ENCODE measurements at places on chromosomes 13 and 19.
A peak's percentile ranks its signal among the peaks of the same experiment; 100 is the strongest.

GRCh38 chr13:39910833-39911232 lies 255.4 kb downstream of the COG6 start:
- DNase-seq = no peak

- DNase-seq = no peak
Measured at GRCh38 chr19:1970003-1970805, 29.2 kb downstream of the CSNK1G2 start.

DNA sequence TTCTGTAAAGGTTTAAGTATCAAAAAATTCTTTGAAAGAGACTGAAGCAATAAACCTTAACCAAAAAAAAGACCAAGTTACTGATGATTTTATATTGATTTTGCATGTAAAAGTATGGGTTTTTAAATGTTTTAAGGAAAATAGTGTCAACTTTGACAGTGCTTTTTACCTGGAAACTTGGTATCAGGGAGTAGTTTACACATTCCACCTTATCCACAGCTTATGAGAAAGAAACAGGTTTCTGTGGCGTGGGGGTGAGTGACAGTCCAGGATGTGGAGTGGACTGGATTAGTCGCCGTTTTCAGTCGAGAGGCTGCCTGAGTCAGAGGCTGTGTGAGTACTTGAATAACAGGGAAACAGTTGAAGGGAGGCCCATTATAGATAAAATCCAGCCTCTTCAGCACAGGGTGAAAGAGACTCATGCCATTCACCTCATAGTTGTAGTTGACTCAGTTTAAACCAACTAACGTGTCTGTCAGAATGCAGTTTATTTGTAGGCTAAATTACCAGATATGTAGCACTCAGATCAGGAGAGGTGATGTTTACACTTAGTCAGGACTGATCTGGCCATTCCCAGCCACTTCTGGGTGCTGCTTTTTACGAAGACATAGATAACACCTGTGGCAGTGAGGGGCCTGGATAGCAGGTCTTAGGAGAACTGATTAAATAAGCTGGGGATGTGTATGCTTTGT lies 595 bp upstream of the GPR183 start:
- peak; percentile 50 for DNase-seq

DNA sequence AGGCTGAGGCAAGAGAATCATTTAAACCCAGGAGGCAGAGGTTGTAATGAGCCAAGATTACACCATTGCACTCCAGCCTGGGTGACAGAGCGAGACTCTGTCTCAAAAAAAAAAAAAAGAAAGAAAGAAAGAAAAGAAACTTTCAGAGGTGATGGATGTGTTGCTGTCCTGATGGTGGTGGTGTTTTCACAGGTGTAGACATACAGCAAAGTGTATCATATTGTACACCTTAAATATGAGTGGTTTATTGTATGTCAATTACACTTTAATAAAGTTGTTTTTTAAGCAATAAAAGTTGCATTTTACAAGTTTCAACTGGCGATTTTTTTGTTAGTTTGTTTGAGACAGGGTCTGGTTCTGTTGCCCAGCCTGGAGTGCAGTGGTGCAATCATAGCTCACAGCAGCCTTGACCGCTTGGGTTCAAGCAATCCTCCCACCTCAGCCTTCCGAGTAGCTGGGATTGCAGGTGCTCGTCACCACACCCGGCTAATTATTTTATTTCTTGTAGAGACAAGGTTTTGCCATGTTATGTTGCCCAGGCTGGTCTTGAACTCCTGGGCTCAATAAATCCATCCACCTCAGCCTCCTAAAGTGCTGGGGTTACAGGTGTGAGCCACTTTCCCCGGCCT lies 13.5 kb upstream of the INSR start:
- DNase-seq = no peak

GRCh38 chr19:33804021-33804799 lies 7.5 kb downstream of the KCTD15 start:
- DNase-seq = no peak

DNA sequence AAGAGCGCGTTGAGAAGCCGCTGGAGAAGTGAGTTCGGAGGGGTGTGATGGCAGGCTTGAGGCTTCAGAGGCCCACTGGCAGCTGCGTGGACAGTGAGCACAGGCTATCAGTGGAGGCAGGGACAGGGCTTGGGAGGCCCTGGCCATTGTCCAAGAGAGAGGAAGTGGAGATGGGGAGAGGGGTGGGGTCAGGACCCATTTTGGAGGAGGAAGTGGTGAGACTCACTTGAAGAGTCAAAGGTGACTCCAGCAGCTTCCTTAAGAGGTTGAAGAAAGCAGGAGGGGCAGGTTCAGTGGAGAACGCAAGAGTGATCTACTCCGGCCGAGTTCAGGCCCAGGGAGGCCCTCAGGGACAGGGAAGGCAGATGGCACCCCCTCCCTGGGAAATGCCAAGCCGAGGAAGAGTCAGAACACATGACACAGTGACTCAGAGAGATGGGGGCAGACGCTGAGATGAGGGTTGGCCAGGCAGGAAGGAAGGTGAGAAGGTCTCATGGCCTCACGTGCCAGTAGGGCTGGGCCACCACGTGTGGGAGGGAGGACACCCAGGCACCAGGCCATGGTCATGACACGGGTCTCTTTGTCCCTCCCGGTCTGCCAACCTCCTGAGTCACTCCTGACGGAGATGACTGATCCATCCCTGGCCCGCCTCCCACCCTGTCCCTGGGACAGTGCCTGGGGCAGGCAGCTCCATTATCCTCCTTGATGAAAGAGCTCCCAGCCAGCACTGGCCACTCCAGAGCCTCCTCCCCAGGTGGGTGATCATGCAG lies 10.1 kb upstream of the CD22 start:
- no peak for DNase-seq

- no peak for DNase-seq
Measured at GRCh38 chr13:98507282-98507797, 69.6 kb downstream of the STK24 start.

DNA sequence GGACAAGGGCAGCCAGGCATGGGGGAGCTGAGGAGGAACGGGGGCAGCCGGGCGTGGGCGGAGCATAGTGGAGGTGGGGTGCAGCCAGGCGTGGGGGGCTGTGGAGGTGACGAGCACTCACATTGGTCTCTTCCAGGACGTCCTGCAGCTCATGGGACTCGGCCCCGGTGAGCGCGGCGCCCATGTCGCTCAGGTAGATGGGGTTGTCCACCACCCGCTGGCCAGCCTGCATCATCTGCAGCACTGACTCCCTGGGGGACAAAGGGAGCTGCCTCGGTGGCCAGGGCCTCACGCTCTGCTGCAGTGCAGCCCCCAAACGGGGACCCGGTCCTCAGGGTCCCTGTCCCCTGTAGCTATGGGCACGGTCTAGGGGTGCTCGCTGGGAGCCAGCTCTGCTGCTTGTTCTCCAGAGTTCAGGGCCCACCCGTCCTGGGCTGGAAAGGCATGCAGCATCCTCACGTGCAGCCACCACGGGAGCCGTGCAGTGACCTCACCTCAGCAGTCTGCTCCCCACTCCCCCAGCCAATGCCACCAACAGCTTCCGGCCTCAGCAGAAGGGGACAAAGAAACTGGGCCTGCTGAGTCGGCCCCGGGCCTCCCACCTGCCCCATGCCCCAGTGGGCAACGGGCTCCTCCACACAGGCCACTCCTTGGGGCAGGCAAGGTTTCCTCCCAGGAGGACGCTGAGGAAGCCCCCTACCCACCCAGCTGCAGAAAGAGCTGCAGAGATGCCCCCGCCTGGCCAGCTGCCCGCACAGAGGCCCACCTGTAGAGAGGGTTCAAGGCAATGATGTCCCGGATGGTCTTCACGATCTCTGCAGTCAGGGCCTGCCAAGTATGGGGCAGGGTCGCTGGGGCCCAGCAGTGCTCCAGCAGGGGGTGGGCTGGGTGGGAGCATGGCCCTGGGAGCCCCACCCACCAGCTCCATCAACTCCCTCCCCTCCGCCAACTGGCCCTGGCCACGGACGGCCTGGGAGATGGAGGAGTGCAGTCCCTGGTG lies 12.1 kb downstream of the LONP1 start:
- no peak for DNase-seq

- no peak for DNase-seq
Measured at GRCh38 chr13:93355094-93355493, 128.5 kb downstream of the GPC6 start.

- no peak for DNase-seq
Measured at GRCh38 chr13:34695063-34695462, 247.0 kb upstream of the NBEA start.

DNA sequence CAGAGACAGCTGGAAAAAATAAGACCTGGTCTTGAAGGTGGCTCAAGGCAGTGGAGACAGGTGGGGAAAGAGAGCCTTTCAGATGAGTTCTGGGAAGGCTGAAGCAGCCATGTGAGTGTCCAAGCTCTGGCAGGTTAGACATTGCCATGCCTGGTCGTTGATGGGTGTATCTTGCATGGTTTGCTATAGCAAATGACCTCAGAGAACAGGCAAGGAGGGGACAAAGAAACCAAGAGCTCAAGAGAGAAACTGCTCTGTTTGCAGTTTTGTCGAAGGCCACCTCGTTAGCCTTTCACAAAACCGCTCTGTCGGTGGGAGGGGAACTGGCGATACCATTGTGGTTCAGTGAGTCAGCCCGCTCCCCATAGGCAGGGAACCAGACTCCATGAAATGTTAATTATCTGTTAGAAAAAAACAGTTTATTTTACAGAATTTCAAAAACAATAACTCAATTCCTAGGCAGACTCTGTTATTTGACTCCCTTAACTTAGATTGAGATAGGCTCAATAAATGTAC lies 82.8 kb upstream of the ARGLU1 start:
- no peak for DNase-seq

- DNase-seq = no peak
Measured at GRCh38 chr19:16988661-16989060, 37.9 kb downstream of the CPAMD8 start.

DNA sequence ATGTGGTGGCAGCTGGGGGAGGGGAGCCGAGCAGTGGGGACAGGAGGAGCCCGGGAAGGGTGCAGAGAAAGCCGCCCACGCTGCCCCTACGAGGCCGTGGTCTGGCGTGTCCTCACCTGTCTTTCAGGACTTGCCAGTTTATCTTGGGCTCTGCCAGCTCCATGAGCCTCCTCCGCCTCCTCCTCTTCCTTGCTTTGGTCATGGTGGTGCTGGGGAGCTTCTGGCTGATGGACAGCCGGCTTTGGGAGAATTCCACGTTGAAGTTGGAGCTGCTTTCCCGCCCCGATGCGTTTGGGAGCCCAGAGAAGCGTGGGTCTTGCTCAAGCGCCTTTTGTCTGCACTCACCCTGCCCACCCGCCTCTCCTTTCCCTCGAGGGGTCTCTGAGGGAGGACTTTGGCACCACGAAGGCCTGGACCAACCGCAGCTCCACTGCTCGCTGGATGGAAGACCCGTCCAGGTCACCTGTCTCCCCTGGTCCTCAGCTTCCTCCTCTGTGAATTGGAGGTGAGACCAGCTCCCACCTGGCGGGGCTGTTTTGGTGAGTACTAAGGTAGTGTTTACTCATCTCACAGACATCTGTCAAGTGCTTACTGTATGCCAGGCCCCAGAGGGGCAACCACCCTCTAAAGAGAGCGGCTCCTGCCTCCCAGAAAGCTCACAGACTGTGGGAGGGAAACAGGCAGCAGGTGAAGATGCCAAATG lies 29.7 kb upstream of the MIER2 start:
- DNase-seq = no peak

DNA sequence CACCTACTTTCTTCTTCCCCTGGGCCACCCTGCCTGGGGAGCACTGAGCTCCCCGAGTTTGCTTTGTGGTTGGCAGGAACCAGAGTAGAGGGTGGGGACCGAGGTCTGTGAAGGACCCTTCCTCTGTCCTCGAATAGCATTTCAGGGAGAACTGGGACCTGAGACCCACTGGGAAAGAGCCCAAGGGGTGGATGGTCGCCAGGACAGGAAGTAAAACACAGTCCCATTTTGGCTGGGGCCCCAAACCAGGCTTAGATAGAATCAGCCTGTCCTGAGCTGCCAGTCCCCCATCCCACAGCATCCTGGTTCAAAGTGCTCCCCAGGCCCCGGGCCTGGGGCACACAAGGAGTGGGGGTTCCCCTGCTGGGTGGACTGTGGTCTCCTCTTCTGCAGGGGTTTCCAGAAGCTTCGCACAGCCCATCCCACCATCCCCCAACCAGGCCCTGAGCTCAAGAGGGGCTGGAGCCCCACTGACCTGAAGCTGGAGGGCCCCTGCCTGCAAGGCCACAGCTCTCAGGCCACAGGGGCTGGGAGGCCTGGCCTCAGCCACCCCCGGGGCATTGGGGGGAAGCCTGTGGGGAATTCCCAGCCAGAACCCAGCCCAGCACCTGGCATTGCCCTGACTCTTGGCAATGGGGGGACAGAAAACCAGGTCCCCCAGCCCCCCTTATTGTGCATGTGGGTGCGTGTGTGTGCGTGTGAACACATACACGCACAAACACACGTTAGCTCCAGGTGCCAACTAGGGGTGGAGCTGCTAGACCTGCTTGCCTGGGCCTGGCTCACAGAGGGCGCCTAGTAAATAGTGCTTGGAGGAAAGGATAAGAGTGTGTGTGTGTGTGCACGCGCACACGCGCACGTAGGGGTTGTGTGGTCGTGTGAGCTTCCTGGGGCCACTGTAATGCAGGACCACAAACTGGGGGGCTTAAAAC lies 995 bp upstream of the MKNK2 start:
- DNase-seq = no peak

GRCh38 chr13:48457578-48458242 lies 44.8 kb upstream of the LPAR6 start:
- no peak for DNase-seq

DNA sequence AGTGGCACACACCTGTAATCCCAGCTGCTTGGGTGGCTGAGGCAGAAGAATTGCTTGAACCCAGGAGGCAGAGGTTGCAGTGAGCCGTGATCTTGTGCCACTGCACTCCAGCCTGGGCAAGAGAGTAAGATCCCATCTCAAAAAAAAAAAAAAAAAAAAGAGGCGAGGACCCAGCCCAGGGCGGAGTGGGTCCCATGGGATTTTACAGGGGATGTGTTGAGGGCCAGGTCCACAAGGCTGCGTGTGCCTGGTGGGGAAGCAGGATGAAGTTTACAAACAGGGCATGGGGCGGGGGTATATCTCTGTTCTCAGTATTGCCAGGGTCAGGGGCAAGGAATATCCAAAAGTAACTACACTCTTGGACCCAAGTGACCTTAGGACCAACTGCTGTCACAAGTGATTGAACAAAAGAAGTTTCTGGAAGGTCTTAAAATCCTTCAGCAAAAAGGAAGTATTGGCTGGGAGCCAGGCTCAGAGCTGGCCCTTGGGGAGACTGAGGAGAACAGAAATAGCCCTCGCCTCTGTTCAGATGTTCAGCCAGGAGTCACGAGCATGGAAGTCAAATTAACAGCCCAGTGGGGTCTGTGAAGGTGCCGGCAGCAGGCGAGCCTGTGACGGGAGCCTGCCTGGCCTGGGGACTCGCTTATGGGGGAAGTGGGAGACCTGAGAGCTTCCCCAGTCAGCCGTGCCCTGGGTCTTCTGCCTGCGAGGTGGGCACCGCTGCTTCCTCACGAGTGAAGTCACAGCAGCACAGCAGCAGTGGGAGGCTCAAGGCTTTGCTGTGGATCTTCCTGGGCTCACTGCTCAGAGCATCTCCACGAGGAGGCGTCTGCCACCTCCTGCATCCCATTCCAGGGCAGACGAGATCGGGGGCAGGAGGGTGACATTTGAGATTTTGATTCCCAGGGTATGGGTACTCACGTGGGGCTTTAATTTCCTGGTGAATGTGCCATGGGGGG lies 6.4 kb downstream of the MYO9B start:
- DNase-seq = no peak

DNA sequence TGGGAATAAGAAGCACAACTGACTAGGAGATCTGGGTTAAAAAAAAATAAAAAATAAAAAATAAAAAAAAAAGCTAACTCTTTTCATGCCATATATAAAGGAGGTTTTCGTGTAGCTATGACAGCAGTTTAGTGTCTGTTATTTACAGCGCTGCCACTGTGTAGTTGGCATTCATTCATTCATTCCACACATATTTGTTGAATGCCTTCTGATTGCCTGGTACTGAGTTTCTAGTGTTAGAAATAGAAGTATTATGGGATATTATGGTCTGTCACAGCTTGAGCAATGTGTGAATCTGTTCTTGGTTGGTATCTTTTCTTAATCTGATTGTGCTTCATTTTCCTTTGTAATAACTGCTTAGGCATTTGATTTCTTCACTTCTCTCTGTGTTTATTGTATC lies 237.4 kb downstream of the NBEA start:
- no peak for DNase-seq

Data from activated CD8-positive, alpha-beta memory T cell treated with anti-CD3 and anti-CD28 coated beads for 4 hours (primary cell).